ENCODE measurements at places on chromosomes 6 and 20. TPM values are rescaled to one million over a fixed set of nuclear protein-coding genes. Genes with fewer than 3 reads are reported as not detected.

DNA sequence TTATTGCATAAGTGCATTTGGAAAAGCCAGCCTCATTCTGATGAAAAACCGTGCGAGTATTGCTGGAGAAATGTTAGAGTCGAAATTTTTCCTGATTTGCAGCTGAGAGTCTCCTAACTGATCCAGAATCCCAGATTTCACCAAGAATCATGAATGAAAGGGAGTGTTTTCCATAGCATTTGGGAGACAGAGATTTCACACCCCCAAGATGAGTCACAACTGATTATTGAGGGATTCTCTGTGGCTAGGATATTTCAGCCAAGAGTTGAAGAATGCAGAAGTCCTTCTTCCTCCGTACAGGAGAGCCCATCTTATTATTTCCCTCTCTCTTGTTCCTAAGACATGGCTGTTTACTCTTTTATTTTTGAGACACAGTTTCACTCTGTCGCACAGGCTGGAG is 82.2 kb upstream of the SALL4 start:
- no peak for DNase-seq

The GTSF1L gene
- polyA plus RNA-seq = not detected

- DNase-seq = peak; percentile 33
Observed at GRCh38 chr6:125812394-125813292, 21.9 kb downstream of the NCOA7 start.

The SDCBP2 gene
- polyA plus RNA-seq = 0.39 TPM

GRCh38 chr6:15997586-15998388 is 131.1 kb upstream of the MYLIP start:
- DNase-seq = no peak

The PAX1 gene
- not detected for polyA plus RNA-seq

DNA sequence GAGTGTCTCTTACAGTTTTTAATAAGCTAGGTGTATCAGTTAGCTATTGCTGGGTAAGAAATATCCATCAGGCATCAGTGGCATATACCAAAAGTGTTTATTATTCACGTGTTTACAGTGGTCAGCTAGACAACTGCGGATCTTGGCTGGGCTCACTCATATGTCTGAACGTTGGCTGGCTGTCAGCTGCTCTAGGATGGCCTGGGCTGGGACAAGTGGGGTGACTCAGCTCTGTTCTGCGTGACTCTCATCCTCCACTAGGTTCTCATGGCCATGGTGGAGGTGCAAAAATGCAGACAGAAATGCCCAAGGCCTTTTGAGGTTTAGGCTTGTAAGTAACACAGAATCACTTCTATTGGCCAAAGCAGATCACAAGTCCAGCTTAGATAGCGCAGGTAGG is 22.0 kb downstream of the ZNF341 start:
- DNase-seq = no peak

The RPP40 gene
- 39.1 TPM for polyA plus RNA-seq

GRCh38 chr20:62628691-62629090 is 13.6 kb upstream of the SLCO4A1 start:
- no peak for DNase-seq

The CNPY3 gene
- 38.5 TPM for polyA plus RNA-seq
